ENCODE measurements at places on chromosomes 2 and 18. TPM values are rescaled to one million over a fixed set of nuclear protein-coding genes. Genes with fewer than 3 reads are reported as not detected.

The COPS7B gene
- 47.3 TPM for total RNA-seq

The TIGD1 gene
- 9.6 TPM for total RNA-seq

The IL1R1 gene
- 0.40 TPM for total RNA-seq

The HRH4 gene
- total RNA-seq = not detected

The UGT1A4 gene
- not detected for total RNA-seq

The GNLY gene
- total RNA-seq = 364 TPM

The MAL gene
- total RNA-seq = 54.6 TPM
